ENCODE measurements at places on chromosomes 5 and 9. TPM values are rescaled to one million over a fixed set of nuclear protein-coding genes. Genes with fewer than 3 reads are reported as not detected.

GZMA gene
- total RNA-seq = not detected

DBH gene
- not detected for total RNA-seq

CSF1R gene
- total RNA-seq = not detected

PCDHGB1 gene
- 0.29 TPM for total RNA-seq

SPATA31A3 gene
- total RNA-seq = not detected

CFAP157 gene
- total RNA-seq = not detected

IFNA13 gene
- total RNA-seq = not detected

GBGT1 gene
- total RNA-seq = 10.0 TPM

OMD gene
- not detected for total RNA-seq

PCDHGA5 gene
- 0.63 TPM for total RNA-seq

NAIP gene
- total RNA-seq = 1.2 TPM
